ENCODE measurements at places on chromosomes 6 and 20.

GRCh38 chr6:155155787-155156447 is 107.9 kb upstream of the CLDN20 start:
- no peak for DNase-seq

DNA sequence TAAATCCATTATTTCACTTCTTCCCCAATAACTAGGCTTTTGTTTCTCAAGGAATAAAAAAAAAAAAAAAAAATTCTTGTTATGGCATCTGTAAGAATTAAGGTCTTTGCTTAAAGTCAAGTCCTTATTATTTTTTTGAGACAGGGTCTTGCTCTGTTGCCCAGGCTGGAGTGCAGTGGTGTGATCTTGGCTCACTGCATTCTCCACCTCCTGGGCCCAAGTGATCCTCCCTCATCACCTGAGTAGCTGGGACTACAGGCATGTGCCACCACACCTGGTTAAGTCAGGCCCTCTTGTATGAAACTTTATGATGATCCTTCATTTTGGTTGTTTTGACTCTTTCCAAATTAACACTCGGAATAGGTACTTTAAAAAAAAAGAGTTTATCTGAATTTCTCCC is 17.3 kb downstream of the DSTN start:
- DNase-seq, result no peak

- no peak for DNase-seq
Measured at GRCh38 chr6:110250058-110250457, 69.8 kb downstream of the CDC40 start.

GRCh38 chr20:18258126-18258860 is 30.0 kb upstream of the ZNF133 start:
- no peak for DNase-seq

GRCh38 chr6:31919624-31920303 is 7.8 kb upstream of the C2 start:
- no peak for DNase-seq

DNA sequence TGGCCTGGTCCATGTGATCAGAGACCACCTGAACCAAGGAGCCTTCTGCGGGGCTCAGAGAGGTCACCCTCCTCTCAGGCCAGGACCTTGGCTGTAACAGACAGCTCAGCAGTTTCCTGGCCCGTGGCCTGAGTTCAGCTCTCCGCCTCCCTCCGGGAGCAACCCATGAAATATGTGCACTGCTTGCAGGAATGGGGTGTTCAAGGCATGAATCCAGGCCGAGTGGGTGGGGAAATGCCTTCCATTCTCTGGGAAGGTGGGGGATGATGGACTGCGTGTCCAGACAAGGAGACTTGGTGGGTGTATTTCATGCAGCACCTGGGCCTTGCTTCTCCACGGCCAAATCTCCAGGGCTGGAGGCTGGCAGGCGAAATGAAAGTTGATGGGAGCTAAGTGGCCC is 46.0 kb downstream of the SIRPA start:
- peak; percentile 38 for DNase-seq

DNA sequence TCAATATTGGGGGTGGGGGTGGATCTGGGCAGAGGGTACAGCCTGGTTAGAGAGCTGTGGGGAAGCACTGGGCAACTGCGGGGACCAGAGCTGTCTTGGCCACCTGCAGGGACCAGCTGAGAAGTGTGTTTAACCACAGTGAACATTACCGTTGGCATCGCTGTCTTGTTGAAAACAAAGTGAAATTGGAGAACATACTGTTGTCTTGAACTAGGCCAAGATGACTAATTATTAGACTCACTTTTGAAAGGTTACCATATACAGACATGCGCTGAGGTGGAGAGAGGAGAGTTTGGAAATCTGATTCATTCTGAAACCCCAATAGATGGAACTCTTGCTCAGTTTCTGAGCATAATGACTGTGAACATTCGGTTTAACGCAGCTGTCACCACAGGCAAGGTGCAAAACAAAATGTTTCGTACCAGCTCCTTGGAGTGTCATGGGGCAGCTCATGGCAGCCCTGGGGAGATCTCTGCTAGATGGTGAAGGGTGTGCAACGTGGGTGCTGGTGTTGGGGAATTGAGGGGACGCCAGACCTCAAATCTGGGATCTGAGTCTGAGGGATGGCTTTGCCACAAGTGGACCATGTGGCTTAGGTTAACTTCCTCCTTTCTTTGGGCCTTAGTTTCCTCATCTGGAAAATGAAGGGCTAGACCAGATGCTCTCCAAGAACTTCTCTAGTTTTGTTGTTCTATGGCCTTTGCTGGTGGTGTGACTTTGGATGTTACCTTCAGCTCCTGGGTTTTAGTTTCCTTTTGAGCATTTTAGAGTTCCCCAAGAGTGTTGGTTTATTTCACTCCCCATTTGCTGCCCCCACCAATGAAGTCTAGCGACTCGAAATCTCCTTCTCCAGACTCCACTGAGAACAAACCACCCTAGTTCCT is 24.6 kb upstream of the GTSF1L start:
- peak; percentile 69 for DNase-seq

DNA sequence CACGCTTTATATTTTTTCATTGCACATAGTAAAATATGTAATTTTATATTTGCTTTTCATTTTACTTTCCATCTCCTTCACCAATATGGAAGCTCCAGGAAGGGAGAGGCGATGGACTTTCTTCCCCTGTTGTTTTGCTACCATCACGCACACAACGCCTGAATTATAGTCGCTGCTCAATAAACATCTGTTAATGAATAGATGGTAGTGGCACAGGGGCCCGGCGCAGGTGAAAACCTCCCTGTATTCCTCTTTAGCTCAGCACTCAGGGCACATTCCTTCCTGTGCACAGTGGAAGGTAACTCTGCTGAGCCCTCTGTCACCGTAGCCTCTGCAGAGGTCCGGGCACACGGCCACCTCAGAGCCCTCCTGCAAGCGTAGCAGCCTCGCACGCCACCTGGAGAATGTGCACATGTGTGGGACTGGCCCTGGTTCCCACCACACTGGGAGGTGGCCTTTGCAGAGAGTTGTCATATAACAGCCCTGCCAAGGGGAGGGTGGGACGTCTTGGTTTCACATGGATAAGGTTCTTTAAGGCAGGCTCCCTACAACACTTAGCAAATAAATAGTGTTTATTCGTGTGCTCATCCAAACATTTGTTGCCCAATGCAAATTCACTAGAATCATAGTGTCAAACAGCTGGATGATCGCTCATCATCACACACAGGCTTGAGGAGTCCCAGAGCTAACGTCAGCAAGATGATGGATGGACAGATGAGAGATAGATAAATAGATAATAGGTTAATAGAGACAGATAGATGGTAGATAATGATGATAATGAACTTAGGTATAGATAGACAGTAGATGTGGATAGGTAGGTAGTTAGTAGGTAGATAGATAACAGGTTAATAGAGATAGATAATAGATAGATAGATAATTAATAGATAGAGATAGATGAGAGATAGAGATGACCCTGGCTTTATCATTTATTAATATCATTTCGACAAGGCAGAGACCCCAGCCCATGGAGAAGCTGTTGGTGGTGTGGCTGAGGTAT is 32.3 kb upstream of the AFDN start:
- no peak for DNase-seq

DNA sequence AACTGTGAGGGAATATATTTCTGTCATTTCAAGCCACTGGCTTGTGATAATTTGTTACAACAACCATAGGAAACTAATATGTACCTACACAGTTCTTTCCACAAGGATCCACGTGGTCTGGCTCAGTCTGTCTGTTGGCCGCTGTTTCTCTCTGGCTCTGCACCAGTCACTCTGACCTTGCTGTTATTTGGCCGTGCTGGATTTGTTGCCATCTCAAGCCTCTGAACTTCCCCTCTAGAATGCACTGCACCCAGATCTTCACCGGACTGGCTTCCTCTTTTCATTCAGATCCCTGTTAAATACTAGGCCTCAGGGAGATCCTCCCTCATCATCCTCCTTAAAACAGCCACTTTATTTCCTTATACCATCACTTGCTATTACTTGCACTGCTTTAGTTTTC is 446.8 kb downstream of the TFAP2B start:
- no peak for DNase-seq

DNA sequence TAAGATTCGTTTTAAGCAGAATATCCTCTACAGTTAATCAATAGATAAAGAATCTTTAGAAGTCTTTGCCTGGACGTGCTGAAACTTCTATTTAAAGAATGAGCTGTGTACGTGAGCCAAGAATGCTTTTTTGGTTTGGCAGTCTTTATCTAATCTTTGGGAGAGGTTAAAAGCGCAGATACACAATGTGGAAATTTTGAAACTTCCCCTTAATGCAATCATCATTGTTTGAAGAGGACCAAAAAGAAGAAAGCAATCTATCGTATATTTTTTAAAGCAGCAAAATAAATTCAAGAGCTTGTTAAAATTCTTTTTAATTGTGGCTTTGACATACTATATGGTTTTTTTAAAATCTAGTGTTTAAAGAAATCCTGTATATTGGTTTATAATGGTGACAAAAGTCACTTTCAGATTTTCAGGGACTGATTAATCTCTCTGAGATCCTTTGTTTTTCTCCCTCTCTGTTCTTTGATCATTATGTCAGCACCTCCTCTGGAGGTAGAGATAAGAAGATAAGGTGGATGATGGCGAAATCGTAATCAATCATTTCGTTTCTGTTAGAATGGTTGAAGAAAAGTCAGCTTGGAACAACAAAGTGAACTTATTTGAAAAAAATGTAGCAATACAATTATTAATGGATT is 92.1 kb upstream of the FAM184A start:
- peak; percentile 41 for DNase-seq

DNA sequence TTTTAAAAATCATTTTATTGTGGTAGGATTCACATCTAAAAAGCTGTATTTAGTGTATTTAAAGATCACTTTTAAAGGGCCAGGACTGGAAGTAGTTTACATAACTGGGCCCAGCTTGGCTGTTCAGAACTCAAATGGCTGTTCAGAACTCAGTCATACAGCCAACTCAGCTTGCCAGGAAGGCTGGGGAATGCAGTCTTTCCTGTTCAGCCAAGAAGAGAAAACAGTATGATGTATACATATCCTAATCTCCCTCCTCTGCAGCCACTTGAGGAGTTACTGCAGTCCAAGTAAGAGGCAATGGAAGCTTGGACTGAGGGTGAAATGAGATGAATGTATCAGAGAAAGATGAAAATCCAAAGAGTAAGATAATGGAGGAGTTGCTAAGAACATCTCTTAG is 24.6 kb downstream of the DSTN start:
- peak; percentile 39 for DNase-seq

DNA sequence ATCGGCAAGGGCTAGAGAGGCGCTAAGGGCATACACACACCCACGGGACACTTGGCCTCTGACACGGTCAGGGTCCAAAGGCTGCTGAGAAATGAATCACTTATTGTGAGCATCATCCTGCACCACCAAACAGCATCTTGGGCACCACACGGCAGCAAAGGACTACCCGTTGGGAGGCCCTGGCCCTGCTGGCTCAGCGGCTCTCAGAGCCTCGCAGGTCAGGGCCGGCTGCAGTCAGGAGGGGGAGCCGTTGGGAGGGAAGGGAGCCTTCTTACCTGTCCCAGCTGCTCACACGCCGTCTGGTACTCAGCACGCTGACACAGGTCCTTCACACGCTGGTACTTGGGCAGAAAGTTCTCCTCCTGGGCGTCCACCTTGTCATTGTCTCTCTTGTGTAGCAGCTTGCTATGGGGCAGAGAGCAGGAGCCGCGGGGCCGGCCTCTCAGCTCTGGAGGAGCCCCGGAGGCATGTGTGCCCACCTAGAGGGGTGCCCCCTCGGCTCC is 109.0 kb downstream of the SULF2 start:
- DNase-seq, result no peak

- DNase-seq, result no peak
Measured at GRCh38 chr20:20130399-20130798, 78.1 kb downstream of the CFAP61 start.

- DNase-seq, result no peak
Measured at GRCh38 chr20:12262747-12263146, 345.1 kb downstream of the BTBD3 start.

- no peak for DNase-seq
Measured at GRCh38 chr6:17662585-17662984, 44.1 kb downstream of the NUP153 start.

- DNase-seq, result no peak
Measured at GRCh38 chr20:33576432-33577125, 85.5 kb upstream of the C20orf144 start.

DNA sequence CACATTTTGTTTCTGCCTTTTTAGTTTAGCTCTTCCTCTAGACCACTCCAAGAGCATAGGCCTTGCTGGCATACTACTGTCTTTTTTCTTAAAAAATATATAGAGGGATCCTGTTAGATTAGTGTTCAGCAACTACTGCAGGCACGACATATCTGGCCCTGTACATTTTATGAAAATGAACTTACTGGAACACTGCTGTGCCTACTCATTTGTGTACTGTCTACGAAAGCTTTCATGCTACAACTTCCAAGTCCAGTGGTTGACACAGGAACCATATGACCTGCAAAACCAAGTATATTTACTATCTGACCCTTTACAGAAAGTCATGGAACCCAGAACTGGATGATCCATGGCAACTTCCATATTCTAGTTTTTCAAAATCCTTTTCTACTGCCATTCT is 66.6 kb upstream of the SPTLC3 start:
- no peak for DNase-seq

- no peak for DNase-seq
Measured at GRCh38 chr6:119323931-119324330, 25.6 kb downstream of the MAN1A1 start.

GRCh38 chr6:138689849-138690248 is 83.7 kb upstream of the CCDC28A start:
- peak; percentile 35 for DNase-seq

Data from fibroblast of skin of abdomen (primary cell).